A549 treated with RU486 at 1 μM for 4 hours (cell line): ENCODE measurements at places on chromosomes 2 and 18. TPM values are rescaled to one million over a fixed set of nuclear protein-coding genes. Genes with fewer than 3 reads are reported as not detected.

ATOH8 gene
- 5.2 to 7.1 TPM (median 5.9 TPM) in 5 replicates for total RNA-seq

MATN3 gene
- 9.0 to 15.5 TPM (median 13.7 TPM) in 5 replicates for total RNA-seq

UPP2 gene
- total RNA-seq, result not detected in 5 replicates

B3GNT7 gene
- 1.7 to 2.6 TPM (median 2.0 TPM) in 5 replicates for total RNA-seq

ERICH2 gene
- total RNA-seq, result not detected in 5 replicates
